NCI-H2227 treated with DMSO at 0.1 percent for 48 hours (cell line): ENCODE measurements at places on chromosomes 7 and 10.

DNA sequence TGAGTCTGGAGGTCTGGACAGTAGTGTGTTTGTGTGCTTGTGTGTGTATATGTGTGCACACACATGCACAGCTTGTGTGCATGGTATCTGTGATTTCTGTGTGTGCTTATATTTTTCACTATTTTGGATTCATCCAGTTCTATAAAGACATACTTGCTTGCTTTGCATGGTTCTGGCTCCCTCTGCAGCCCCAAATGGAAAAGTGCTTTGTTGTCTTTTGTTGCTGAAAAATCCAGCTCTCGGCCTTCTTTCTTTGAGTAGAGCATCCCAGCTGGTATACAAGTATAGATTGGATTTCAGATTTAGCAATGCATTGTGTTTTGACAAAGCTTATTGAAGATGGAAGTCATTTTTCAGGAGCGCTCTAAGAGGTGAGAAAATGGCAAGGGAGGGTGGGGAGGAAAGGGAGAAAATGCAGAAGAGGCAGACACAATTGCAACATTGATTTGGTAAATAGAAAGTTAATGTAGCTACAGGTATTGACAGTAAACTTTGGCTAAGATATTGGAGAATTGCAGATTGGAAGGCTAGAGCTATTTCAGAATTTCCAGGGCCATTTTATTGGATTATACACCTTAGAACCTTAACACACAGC is 333.9 kb downstream of the AUTS2 start:
- peak; percentile 77 for DNase-seq

DNA sequence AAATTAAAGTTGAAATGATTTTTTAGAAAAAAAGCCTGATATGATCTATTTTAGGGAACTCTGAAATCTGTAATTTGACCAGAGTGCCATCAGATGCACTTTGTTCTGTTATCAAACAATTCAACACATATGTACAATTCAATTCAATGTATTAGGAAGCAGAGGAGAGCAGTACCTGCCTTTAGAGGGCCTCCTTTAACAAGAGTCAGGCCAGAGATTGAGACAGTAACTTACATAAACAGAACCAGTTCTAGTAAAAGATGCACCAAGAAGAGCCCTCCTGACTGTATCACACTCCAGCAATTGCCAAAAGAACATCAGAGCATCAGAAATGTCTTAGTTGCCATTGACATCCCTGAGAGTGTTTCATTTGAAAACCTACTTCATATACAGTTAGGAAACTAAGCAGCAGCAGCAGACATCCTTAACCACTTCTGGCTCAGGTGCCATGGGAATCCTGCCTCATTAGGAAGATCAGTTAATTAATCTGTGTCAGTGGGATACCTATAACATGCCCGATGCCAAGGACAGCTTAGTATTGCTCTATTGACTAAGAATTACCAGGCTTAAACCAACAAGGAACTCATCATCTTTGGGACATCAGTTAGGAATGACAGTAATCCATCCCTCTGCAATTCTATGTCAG is 1222.6 kb upstream of the LRRN3 start:
- DNase-seq = no peak

DNA sequence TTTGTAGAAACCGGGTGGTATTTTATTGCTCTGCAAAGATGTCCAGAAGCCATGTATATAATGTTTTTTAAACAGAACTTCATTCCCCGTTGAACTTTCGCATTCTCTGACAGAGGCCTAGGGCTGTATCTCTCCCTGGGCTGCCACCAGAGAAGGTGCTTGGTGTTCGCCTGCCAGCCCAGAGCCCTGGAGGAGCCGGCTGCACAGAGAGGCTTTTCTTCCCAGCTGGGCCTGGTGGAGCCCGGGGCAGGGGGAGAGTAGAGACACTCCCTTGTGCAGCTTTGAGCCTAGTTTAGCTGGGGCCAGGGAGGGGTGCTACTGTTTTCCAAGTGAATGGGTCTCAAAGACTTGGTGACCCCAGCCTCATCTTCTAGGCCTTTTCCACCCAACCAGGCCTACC is 13.6 kb upstream of the TRIM8 start:
- DNase-seq = no peak

DNA sequence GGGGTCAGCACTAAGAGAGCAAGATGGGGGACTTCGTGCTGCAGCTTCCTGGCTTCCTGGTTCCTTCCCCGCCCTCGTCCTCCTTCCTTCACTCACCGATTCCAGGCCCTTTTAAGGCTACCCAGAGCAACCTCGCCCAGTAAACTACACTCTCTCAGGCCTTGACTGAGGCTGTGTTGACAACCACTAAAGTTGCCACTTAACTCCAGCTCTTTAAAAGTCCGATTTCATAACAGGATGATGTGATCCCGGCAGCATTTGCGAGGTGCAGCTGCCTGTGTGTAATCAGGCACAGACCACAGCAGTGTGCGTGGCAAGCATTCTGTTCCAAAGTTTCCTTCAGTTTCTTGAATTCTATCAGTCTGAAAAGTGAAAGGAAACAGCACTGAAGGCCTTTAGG is 110.6 kb downstream of the RAB11FIP2 start:
- no peak for DNase-seq

DNA sequence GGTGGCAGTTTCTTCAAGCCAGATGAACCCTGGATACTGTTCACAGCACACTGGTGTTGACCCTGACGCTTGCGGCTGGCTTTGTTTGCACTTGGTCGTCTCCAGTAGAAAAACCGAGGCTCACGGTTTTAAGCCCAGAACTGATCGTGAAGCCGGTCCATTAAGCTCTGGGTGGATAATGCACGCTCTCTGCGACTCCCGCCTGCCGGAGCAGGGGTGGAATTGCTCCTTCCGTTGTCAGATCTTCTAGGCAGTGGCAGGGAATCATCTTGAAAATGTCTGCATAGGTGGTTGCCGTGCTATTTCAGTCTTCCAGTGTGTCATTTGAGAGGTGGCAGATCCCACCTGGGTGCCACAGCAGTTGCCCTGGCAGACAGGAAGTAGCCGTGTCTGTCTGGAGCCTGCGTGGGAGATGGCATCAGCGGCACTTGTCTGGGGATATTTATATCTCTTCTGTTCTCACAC is 35.9 kb upstream of the AP5Z1 start:
- peak; percentile 28 for DNase-seq

GRCh38 chr7:47782022-47782421 is 166.2 kb downstream of the PKD1L1 start:
- no peak for DNase-seq

- DNase-seq = no peak
These were observed 71.2 kb upstream of the TRIM24 start for GRCh38 chr7:138388673-138389491.

DNA sequence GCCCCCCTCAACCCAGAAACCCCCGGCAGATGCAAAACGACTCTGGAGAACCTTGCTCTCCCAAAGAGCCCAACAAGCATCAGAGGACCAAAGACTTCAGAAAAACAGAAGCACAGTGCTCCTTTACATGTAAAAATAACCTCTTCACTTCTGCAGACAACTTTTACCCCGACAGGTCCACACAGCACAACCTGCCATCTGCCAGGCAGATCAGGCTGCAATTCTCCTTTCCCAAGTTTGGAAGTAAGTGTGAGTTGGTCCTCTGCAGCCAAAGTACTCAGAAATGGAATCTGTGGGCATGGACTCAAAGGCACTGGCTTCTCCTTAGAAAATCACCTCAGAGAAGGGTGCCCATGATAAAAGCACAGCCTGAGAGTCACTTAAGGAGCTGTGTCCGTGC is 26.0 kb downstream of the DOCK4 start:
- no peak for DNase-seq

DNA sequence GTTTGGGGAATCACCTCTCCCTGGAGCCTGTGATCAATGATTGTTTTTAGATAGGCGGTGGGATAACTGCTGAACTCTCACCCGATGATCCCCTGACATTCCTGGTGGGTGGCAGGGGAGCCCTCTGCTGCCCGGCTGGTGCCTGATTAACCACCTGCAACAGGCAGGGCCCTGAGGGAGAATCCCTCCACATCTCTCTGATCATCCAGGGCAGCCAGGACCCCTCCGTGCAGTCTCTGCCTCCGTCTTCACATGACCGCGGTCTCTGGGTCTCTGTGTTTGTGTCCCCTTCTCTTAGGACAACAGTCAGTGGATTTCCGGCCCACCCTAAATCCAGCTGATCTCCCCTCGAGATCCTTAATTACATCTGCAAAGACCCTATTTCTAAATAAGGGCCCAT is 17.4 kb downstream of the CALML5 start:
- DNase-seq = no peak

- DNase-seq = no peak
These were observed 77.5 kb downstream of the NPSR1 start for GRCh38 chr7:34735526-34735925.

GRCh38 chr10:118970770-118971169 is 58.7 kb upstream of the NANOS1 start:
- DNase-seq = peak; percentile 24

GRCh38 chr7:45893996-45894664 is 5.8 kb downstream of the IGFBP1 start:
- no peak for DNase-seq
